ENCODE measurements at places on chromosomes 16 and 17.

GRCh38 chr17:4632581-4632920 is 8.9 kb downstream of the ALOX15 start:
- no peak for DNase-seq

GRCh38 chr17:63589646-63590045 is 11.0 kb upstream of the TACO1 start:
- no peak for DNase-seq

- no peak for DNase-seq
Measured at GRCh38 chr16:88301886-88302285, 80.9 kb upstream of the ZNF469 start.

- DNase-seq: no peak
Measured at GRCh38 chr17:21194703-21195102, 19.3 kb downstream of the TMEM11 start.

GRCh38 chr17:47928415-47928814 is 13.0 kb upstream of the PNPO start:
- no peak for DNase-seq

GRCh38 chr17:80970044-80970761 is 21.4 kb upstream of the CHMP6 start:
- peak; percentile 64 for DNase-seq

GRCh38 chr17:34623856-34624766 is 44.7 kb downstream of the TMEM132E start:
- no peak for DNase-seq

GRCh38 chr17:77203436-77203835 is 62.7 kb downstream of the SEC14L1 start:
- DNase-seq: no peak

- peak; percentile 39 for DNase-seq
Measured at GRCh38 chr16:84751241-84751640, 51.4 kb downstream of the USP10 start.

DNA sequence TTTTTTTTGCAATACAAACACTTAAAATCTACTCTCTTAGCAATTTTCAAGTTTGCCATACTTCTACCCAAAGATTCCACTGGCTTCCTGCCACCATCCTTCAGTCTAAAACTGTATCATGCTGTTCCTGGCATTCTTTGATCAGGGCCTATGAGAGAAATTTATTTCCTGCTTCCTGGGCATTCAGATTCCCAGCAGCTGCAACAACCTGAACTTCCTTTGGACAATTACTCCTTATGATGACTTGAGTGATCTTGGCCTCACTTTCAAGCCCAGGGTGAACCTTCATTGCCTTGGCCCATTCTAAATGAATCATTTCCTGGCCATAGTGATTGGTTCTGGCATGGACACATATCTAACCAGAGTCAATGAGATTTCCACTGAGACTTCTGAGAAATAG is 18.0 kb upstream of the MON1B start:
- no peak for DNase-seq

DNA sequence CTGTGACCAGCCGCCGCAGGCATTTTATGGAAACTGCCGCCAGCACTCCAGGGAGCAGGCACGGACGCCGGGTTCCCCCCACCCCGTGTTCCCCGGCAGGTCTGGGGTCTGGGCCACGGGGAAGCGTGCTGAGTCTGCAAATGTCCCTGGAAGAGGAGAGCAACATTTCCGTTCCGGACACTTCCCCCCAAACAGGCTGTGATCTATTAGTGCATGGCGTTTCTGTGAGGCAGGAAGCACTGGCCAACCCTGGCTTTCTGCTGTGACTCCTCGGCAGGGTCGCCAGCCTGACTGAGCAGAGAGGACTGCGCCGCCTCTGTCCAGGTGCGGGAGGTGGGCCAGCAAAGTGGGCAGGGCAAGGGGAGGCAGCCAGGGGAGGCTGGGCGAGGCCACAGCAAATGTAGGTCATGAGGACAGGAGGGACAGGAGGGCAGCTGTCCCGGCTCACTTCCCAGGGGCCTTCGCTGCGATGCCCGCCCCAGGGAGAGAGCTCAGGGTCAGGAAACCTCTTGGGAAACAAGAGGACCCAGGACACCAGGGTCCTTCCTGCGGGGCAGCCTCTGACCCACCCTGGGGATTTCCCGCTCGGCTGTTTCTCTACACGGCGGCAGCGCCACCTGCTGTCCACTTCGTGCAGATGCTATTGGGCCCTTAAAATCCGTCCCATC is 9.5 kb downstream of the FOXF1 start:
- DNase-seq: peak; percentile 54

GRCh38 chr17:37608351-37609169 is 658 bp downstream of the SYNRG start:
- DNase-seq: no peak

DNA sequence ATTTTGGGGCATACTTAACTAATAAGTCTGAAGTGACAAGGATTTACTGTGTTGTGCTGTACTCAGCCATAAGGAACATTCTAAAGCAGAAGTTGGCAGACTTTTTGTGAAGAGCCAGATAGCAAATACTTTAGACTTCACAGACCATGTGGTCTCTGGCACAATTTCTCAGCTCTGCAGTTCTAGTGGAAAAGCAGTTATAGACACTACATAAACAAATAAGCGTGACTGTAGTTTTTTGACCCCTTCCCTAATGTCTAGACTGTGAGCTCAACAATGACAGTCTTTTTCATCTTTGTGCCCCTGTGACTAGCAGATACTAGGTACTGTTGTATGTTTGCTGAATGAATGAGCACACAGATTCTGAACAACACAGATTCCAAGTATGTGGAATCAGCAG is 4.9 kb downstream of the RPAIN start:
- no peak for DNase-seq

- DNase-seq: no peak
Measured at GRCh38 chr17:76083536-76084182, 4.7 kb downstream of the ZACN start.

All from memory B cell (primary cell).